Esophagus squamous epithelium (tissue), 5 donors: ENCODE measurements at places on chromosomes 2 and 18. TPM values are rescaled to one million over a fixed set of nuclear protein-coding genes. Genes with fewer than 3 reads are reported as not detected.

GRCh38 chr2:59791004-59791618 is 762.3 kb downstream of the BCL11A start:
- no peak for DNase-seq

Gene UCN
- not detected for total RNA-seq

DNA sequence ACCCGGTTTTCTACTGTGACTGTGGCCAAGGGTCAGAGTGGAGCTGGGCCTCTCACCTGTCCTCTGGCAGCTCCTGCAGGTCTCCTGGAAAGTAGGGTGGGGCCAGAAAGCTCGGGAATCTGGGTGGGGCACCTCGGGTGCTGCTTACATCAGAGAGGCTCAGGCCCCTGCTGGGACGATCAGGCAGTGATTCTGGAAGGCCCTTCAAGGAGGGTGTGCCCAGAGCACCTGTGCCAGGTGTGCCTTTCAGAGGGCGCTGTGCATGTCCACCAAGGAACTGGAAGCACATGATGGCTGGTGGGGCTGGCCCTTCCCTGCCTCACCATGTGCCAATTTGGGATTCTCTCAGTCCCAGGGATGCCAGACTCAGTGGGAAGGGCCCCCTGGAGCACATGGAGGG is 44.0 kb downstream of the ATP6V1C2 start:
- DNase-seq = no peak

GRCh38 chr18:52875725-52876124 is 535.7 kb downstream of the DCC start:
- no peak for DNase-seq

GRCh38 chr2:73830871-73831401 is 2.2 kb downstream of the STAMBP start:
- no peak for DNase-seq

DNA sequence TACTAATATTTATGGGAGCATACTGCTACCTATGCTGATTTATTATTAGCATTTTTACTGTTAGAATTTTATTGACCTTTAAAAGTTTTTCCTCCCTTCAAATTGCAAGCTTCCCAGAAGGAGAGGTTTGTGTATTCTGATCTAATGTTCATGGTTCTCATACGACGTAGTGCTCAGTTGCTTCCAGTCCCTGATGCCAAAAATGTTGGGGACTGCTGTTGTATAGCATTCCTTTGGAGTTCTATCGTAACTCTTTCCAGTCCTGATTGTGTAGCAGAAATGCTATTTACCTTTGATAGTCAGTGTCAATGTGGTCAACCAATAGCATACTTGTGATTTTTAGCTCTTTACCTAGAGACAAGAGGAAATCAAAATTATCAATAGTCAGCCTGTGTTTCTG is 69.5 kb upstream of the ZSWIM2 start:
- DNase-seq = no peak

Gene SFT2D3
- 5.8 TPM for total RNA-seq

Gene IL1A
- 37.4 TPM for total RNA-seq

DNA sequence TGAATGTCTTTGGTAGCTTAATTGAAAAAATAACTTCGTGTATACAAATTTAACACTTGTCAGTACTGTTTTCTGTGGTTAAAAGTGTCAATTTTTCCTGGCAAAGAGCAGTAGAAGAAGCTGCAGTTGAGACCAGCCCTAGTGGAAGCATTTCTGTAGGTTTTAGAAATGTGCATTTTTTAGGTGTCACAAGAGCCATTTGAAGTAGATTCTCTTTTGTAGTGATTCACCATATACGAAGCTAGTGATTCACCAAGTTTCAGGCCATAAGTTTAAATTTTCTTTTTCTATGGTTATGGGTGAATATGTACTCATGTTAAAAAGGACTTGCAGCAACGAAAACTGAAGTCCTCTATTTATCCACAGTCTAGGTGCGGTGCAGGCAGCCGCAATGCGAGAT is 4.2 kb downstream of the NABP1 start:
- no peak for DNase-seq

DNA sequence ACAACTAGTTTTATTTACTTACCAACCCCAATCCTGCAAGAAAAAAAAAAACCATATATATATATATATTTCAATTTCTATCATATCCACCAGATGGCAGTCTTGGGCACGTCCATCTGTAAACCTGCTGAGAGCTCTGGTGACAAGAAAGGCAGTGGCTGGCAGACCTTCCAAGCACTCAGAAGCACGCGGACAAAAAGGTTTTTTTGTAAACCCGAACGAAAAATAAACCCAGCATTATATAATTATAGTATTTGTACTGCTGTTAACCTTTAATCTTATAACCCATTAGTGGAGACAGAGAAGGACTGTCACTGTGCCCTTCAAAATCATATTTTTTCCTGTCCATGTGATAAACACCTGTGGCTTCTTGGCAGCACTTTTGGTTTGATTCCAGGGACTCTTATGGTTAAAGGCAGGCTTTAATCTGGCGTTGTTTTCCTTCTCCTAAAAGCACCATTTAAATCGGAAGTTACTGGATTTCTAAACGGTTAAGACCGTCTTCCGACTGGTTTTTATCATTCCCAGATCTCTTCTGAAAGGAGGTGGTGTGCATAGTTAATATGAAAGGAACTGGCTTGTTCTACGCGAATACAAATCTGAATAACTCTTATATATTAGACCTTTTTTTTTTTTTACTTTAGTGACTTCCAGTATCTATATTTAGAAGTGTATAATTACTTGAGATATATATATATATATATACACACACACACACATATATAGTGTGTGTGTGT is 31.0 kb upstream of the SLC3A1 start:
- DNase-seq = no peak

Gene SERPINB2
- total RNA-seq = 144 TPM

GRCh38 chr2:21026479-21027282 is 17.2 kb downstream of the APOB start:
- no peak for DNase-seq

Gene REG3G
- not detected for total RNA-seq

Gene RTP5
- total RNA-seq = not detected

Gene TCF23
- total RNA-seq = not detected

DNA sequence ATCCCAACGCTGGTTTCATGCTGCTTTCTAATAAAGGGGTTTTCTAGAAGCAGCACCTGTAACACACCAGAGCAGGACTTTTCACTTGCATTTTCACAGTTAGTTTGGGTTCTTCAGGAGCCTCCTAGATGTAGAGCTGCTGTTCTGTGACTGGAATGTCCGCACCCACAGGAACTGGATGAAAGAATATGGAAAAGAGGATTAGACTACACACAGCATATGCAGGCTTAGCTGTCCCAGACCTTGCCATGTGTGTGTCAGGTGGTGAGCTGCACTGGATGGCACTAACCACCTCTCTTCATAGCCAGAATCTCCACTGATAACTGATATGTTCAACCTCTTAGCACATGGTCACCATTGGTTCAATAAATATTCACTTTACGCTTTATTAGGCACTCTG is 112.1 kb upstream of the POU3F3 start:
- no peak for DNase-seq

Gene C1QL2
- total RNA-seq = not detected

DNA sequence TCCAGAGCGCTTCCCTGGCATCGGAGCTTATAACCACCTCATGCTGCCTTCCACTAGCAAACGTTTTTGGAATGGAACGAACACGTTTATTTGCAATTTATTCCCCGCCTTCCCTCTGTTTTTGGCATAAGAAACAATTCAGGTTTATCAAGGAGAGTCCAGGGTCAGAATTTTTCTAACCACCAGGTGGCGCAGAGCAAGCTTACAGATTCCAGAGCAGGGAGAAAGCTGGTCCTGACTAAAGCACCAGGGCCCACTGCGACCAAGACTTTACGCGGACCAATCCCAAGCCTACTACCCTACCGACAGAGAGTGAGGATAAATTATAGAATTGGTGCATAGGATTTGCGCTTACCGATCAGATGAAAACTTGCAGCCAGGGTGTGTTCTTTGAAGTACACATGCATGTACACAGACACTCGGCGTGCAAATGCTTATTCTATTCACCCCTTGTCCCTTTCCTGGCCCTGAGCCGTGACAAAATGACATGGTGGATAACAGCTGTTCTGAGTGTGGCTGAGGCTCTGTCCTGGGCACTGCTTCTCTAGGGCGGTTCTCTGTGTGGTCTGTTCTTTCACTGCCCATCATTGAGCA is 34.7 kb downstream of the NAPG start:
- no peak for DNase-seq

Gene EVA1A
- total RNA-seq = 0.26 TPM

GRCh38 chr2:75277111-75277510 is 77.8 kb upstream of the TACR1 start:
- DNase-seq = no peak

DNA sequence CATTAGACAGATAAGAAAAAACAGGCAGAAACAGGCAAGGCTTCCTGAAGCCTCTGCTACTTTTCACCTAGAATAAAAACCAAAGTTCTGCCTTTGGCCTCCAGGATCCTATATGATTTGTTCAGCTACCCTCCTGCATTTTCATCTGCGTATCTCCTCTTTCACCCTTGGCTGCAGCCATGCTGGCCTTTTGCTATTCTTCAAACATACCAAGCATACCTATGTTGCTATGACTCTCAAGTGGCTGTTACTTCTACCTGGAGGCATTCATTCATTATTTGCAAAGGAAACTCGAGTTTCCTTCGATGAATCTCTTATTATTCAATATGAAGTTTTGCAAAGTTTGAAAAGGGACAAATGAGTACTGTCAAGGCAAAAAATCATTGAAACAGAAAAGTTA is 106.4 kb upstream of the HNMT start:
- DNase-seq = no peak

DNA sequence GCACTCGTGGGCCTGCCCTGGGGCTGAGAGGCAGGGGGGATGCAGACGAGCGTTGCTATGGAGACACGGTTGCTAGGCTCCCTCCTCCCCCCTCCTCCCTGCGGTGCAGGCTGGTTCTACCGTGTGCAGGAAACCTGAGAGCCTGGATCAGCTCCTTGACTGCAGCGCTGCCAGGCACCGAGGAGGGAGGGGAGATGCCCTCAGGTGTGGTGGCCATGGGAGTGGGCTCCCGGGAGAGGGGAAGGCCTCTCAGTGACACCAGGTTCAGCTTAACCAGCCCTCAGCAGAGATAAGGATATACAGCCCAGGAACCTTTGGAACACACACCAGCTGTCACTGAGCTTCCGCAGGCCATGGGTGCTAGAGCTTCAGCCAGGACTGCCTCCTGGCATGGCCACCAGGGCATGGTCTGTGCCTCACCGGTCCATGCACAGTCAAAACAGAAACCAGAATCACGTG is 124.4 kb upstream of the PXDN start:
- DNase-seq = no peak

- no peak for DNase-seq
These were observed 336.4 kb downstream of the EIPR1 start for GRCh38 chr2:3041246-3041645.

- no peak for DNase-seq
These were observed 268.4 kb downstream of the ATAD2B start for GRCh38 chr2:23658466-23658942.

DNA sequence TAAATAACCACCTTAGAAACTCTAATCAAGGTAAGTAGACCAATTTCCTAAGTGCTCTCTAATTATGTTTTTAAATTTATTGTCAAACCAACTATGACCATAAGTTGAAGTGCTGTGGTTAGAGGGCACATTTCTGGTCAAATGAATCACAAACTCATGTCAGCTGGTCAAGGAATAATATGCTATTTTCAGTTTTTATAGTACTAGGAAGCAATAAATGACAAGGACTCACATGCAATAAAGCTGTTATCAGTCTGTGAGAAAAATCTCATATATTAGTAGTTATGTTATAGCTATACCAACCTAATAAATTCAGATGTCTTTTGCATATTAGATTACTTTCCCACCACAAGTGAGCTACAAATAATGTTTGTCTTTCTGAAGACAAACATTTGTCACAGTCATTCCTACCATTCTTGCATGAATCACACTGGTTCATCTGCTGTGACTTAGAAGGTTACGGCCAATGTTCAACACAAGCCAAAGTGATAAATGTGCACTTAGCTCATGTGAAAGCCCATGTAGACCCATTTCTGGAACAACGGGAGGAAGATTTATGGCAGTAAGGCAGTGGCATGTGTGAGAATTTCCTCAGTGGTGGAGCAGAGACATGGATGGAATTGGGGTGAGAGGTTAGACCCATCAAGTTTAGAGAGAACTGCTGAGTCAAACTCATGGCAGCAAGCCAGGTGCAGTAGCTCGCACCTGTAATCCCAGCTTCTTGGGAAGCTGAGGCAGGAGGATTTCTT is 27.4 kb upstream of the CCNYL1 start:
- DNase-seq = no peak

Gene REG1A
- not detected for total RNA-seq

DNA sequence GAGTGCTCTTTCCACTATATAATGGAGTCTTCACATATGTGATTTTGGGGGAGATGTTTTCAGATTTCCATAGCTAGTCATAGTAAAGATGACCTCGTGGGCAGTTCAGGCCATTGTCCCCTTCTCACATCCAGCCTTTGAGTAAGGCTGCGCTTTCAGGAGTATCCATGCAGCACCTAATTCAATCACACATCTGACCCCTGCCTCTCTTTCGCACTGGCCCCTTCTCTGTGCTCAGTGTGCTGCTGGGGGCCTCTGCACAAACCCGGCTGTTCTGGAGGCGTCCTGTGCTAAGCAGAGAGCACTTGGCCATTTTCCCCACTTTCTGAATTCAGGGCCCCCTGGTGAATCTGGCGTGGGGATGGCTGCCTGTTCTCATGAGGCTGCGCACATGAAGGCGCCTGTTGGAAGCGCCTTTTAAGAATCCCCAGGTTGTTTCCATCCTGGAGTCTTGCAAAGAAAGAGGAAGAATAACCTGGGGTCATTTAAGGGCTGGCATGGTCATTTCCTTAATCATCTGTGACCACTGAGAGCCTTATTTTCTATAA is 96.0 kb upstream of the ALPP start:
- no peak for DNase-seq

Gene ADCYAP1
- total RNA-seq = not detected
